ENCODE measurements at places on chromosomes 5 and 9.

DNA sequence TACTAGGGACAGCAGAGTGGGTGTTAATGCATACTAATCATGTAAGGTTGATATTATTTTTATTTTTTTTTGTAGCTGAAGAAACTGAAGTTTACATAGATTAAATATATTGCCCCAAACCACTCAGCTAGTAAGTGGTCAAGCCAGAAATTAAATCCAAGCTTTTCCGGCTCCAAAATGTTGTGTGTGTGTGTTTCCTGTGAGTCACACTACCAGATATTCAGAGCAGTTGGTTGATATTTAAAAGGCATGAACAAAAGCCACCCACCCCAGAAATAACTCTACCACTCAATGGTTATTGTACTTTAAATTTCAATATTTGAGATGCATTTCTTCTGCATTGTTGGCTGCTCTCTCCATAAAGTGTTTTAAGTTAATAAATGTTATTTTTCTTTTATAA, 29.5 kb downstream of the KCNN2 start:
- no peak for DNase-seq

- DNase-seq: no peak
These were observed 498.8 kb downstream of the RAB3C start for GRCh38 chr5:59081693-59082092.

DNA sequence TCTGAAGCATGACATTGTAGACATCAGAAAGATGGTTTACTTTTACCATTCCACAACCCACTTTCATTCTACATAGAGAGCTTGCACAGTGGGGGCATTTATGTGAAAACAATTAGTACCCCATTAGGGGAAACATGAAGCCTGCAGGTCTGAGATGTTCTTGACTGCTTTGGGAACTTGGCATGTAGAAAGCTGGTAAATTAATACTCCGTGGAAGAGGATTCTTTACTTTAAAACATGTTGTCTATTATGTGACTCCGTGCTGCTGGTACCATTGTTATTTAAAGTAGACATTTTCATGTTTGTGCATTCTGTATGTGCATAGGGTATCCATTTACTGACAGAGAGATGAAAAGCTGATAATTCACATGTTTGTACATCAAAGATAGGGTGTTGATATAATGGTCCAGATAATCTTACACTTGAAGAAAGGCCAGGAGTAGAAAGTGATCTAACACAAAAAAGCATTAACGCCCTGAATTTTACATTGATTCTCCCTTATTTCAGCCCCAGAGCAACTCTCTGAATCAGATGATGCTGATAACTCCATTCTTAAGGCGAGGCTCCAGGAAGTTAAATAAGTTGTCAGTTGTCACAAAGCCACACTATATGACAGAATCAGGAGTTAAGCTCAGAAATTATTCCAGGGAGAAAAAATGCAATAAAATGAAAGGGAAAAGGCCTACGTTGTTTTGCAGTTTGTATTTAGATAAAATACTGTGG, 50.1 kb upstream of the CD180 start:
- DNase-seq: no peak

DNA sequence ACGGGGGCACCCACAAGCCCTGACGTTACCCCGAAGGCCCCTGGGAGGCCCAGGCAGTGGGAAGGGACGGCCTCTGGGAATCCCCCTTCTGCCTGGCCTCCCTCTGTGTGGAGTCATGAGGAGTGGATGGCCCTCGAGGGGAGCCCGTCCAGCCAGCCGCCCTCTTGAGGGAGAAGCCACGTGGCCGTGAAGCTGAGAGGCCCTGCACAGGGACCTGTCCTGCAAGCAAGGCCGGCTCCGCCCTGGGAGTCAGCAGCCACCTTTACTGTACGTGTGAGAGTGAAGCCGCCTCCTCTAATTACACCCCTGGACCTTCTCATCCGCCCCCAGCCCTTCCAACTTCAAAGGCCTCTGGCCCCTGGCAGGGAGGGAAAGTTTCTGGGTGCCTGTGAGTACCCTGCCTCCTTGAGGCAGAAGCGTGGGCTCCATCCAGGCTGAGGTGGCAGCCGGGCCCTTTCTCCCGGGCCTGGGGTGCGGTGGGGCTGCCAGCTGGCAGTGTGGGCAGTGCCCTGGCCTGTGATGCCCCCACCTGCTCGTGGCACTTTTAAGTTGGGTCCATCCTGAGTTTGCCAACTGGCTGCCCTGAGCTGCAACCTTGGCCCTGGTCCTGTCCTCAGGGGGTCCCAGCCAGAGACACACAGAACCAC, 55.9 kb upstream of the EGFL7 start:
- DNase-seq: no peak

DNA sequence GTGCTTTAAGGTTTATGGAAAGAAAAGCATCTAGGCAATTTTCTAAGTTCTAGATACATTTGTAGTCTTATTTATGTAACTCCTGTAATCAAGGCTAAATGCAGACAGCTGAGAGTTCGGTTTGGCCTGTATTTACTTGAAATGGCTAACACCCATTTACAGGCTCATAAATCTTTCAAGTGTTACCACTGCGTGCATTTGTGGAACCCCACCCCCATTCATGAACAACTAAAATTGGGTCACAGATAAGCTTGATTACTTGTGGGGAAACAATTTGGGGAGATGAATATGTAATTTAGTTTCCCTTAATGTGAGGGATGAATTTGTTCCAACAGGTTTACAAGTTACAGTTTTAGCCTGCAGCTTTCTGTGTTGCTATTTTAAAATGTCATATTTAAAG, 360.6 kb downstream of the ARRDC3 start:
- no peak for DNase-seq

- DNase-seq: no peak
These were observed 11.8 kb upstream of the ADAMTS2 start for GRCh38 chr5:179357031-179357430.

DNA sequence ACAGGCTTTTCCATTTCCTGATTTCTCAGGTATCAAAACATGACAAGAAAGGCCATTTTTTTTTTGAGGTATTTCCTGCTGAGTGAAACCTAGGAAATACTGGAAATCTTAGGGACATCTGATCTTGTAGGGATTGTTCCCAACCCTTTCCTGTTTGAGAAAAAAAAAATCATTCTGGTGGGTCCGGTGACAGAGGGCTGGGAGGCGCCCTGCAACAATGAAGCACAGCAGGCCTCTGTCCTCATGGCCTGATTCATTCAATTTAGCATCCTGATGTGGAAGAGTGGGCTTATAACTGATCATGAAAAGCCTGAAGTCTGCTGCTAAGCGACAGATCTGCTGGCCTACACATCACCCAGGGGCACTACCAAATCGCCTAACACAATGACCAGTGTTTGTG, 3.0 kb upstream of the C9orf153 start:
- no peak for DNase-seq

- DNase-seq: no peak
These were observed 271.8 kb downstream of the SMARCA2 start for GRCh38 chr9:2286825-2287455.

GRCh38 chr5:36206913-36207312, 34.8 kb downstream of the NADK2 start:
- no peak for DNase-seq

GRCh38 chr9:137485343-137486140, 26.4 kb upstream of the NSMF start:
- DNase-seq: no peak

Measured in stimulated activated CD4-positive, alpha-beta T cell treated with anti-CD3 and anti-CD28 coated beads, Interleukin-4, amount 100 ng/mL, for 1 hour (primary cell).